ENCODE measurements at places on chromosomes 7 and 10.

DNA sequence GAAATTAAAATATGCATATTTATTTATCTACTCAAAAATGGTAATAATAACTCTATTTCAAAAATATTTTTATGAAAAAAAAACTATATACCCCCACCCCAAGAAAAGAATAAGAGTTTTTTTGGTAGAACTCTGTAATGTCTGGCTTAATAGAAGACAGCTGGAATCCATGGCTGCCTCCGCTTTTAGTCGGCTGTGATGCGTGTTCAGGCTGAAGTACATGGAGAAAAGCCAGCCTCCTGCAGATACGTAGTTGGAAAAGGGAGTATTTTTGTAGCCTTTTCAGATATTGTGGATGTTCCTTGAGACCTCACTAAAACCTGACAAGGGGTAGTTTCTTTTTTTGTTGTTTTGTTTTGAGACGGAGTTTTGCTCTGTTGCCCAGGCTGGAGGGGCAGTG is 10.0 kb downstream of the FOXK1 start:
- no peak for DNase-seq

GRCh38 chr7:107661865-107662379 is 1.3 kb downstream of the SLC26A4 start:
- no peak for DNase-seq

GRCh38 chr7:132750530-132751217 is 174.4 kb upstream of the PLXNA4 start:
- DNase-seq, result no peak

DNA sequence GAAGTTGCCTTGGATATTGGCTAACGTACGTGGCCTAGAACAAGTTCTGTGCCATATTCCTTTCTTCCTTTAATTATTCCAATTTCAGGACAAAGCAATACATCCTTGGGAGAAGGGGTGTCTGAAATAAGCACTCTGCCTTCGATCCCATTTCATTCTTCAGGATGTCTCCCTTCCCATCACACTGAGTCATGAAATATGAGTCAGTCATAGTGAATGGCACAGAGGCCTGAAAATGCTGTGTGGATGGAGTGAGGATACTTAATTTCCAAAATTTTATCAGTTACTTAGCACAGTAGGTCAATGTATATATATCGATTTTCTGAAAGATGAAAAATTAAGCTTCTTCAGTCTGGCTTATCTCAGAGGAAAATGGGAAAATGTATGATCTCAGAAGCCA is 19.5 kb downstream of the EVX1 start:
- no peak for DNase-seq

- DNase-seq, result no peak
Observed at GRCh38 chr7:3207387-3207902, 93.6 kb upstream of the SDK1 start.

GRCh38 chr7:93414574-93414973 is 159.9 kb downstream of the CALCR start:
- DNase-seq, result no peak

DNA sequence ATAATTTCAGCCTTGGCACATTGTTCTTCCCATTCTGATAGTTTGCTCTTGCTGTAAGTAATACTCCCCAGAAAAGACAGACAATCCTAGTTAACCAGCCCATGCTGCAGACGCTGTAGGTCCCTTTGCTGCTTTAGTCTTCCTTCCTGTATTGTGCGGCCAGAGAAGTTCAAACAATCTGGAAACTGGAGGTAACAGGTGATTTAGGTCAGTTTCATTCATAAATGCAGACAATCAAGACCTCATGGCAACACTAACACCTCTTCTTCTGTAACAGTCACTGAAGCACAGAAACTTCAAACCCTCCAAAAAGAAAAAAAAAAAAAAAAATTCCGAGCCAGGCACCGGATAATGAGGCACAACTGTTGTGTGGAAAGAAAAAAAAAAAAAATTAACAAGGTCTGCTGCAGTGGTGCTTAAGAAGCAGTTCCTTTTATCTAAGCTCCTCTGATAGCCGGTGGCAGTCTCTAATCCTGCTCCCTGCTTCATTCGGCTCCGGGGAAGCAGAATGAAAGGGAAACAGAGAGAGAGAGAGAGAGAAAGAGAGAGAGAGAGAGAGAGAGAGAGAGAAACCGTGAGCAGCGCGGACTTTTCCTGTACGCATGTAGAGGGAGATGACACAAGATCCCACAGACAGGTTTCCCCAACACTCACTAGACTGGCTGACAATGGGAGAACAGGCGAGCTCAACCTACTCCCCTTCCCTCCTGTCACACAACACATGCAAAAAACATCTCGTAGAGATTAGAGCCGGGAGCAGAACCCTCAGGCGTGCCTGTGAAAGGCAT is at the start of gene SEMA3A:
SEMA3A (minus strand) TSS at position 306 of the 788 bp plus-strand sequence; CDS start at position 103, 203 bp downstream.
- DNase-seq, result no peak

DNA sequence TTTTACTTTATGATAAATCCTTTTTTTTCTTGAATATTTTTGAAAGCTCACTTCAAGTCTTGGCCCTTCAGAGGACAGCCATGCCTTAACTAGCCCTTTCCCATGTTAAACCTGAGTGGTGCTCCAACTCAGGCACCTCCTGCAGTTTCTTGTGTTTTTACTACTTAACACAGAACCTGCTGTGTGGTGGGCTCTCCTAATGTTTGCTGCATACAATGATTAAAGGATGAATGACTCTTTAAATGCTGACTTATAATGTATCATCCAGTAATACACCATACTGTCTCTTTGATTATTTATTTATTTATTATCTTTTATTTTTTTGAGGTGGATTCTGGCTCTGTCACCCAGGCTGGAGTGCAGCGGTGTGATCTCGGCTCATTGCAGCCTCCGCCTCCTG is 179.4 kb downstream of the SEMA3E start:
- no peak for DNase-seq

- no peak for DNase-seq
Observed at GRCh38 chr7:7354674-7355073, 172.3 kb downstream of the C1GALT1 start.

DNA sequence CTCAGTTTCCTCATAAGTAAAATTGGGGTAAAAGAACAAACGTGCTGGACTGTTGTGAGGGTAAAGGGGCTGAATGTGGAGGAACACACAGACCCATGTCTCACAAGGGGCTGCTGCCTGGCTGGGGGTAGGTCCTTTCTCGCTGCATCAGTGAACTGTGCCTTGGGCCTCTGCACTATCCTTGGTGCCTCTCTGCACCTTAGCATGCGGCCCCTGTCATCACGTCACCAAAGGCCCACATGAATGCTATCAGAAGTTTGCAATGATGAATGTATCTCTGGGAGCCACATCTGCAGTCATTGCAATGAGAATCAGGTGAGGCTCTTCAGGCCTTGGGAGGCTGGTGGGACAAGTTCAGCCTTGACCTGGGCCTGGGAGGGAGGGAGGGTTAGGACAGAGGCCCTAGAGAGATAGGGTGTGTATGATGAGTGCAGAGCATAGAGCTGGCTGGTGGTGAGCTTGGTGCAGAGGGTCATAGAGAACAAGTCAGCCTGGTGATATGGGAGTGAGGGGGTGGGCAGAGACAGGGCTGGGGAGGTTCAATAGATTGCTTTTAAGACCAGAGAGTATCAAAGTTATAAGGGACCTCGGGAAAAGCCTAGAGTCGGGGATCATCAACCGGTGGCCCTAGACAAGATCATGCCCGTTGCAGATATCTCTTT is 308.4 kb downstream of the RPS24 start:
- no peak for DNase-seq

GRCh38 chr10:104680467-104681401 is 39.6 kb downstream of the SORCS3 start:
- no peak for DNase-seq

DNA sequence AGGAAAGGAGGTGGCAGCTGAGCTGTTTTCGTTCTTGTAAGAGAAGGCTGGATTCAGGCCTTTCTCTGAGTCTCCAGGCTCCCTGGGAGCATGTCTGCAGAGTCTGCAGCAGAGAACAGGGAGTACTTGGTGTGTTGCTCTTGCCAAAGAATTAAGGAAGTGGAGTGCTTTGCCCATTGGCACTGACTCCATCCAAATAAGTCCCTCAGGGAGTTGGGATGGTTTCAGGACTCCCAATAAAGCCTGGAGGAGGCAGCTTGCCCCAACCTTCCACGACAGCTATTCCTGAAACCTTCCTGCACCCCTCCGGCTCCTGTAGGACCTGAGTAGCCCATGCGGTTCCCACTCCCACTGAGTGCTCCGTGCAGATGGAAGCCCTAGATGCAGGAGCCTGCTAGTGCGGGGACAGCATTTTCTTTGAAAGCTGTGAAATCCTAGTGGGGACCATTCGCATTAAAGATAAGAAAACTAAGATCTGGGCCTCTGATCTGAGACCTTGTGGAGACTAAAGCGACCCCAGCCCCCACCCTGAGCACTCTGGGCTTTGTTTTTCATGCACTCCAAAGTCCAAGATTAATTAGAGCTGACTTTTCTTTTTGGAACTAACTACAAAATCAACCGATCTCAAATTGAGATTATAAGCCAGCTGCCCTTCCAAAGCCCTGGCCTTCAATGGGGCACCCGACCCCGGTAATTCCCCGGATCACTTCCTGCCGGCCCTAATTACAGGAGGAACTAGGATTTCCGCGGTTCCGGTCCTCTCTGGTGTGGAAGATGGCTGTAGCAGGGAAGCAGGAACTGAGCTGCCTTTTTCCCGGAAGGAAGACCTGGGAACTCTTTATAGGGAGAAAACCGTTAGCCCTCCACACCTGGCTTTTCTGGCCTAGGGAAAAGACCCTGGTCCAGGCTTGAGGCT is 110.2 kb downstream of the COL13A1 start:
- DNase-seq, result no peak

- DNase-seq, result no peak
Observed at GRCh38 chr10:78544423-78545090, 510.9 kb downstream of the RPS24 start.

GRCh38 chr7:12123172-12123571 is 87.9 kb upstream of the TMEM106B start:
- no peak for DNase-seq

DNA sequence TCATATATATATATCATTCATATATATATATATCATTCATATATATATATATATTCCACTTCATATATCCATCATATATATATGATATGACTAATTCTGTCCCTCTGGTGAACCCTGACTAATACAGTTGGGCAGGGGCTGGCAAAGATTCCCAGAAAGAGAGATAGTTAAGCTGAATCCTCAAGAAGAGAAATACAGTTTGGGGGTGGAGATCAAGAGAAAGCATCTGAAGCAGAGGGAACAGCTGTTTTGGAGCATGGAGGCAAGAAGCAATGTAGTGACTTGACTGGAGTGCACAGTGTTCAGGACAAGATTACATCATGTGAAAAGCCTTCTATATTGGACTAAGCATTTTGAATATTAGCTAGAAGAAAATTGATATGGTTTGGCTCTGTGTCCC is 540.7 kb downstream of the MAGI2 start:
- DNase-seq, result no peak

DNA sequence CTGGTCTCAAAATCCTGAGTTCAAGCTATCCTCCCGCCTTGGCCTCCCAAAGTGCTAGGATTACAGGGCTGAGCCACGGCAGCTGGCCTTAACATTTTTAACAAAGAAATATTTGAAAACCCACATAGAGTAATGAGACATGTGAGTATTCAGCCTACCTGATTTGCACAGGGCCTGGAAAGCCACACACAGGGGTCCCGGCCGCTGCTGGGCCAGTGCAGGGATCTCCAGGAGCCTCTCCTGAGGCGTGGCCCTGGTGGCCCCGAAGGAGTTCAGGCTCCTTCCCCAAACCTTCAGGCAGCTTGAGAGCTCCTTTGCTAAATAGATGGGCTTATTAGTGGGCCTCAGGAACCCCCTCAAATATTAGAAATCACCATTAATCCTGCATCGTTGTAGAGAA is 18.7 kb downstream of the CNPY1 start:
- DNase-seq, result no peak
